Cerebellar nuclear complex (tissue), 1 donor: ENCODE measurements at places on chromosomes 2 and 18.

DNA sequence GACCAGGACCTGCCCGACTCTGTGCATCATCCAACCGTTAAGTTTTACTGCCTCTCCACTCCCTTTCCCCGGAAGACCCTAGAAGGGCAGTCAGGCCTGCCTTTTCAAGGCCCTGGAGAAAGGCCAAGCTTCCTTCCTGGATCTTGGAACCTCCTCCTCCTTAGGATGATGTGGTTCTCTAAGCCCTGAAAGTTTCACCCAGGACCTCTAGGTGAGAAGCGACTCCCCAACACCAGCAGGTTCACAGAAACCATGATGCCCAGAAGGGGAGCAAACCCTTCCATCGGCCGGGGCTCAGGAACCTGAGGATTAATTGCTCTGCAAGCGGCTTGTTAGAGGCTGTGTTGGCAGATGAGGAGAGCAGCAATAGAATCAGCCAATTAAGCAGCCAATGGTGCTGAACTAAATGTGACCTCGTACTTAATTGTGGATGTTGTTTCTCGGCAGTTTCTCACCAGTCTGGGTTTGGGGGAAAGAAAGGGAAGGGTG lies 94.2 kb upstream of the FZD7 start:
- DNase-seq = no peak

GRCh38 chr2:160869411-160869810 lies 290.8 kb upstream of the TANK start:
- DNase-seq = no peak

DNA sequence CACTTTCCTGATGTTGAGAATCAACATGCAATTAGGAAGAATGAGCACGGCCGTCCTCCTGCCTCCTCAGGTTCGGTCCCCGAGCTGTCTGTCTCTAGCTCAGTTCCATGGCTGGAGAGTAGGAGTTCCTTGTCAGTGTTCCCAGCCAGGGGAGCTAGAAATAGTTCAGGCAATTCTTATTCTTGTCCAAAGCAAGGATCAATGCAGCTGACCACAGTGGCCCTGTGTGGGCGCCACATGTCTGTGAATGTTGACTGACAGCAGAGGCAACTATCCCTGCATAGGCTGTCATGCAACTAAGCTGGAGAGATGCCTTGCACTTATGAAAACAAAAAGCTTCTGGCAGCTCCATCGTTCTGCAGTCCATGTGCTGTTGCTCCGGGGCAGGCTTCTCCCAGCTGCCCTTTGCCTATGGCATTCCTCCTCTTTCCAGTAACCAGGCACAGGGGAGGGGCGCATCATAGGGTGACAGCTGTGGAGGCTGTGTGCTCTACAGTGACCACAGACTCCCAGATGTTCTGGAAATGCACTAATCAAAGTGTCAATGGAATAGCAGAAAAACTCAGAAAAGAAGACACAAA lies 58.7 kb downstream of the PDCL3 start:
- no peak for DNase-seq

GRCh38 chr2:16665748-16666448 lies at the start of gene CYRIA:
Gene CYRIA (minus strand): TSS chr2:16665834. CDS start chr2:16588119, 77,715 bp downstream.
- DNase-seq = no peak

DNA sequence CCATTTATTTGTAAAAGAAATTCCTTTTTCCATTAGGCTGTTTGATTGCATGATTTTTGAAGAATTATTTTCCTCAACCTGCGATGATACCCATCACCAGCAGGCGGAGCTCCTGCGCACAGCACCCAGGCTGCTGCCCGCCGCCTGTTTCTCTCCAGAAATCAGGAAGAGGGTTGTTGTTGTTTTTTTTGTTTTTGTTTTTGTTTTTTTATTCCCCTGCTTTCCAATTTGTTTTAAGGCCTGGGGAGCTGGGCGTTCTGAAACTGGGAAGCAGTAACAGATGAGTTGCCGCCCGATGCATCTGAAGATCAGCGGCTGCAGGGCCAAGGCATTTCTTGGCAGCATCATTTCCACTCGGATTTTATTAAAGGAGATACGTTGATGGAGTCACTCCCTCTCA lies 132.1 kb downstream of the MBP start:
- DNase-seq = no peak

DNA sequence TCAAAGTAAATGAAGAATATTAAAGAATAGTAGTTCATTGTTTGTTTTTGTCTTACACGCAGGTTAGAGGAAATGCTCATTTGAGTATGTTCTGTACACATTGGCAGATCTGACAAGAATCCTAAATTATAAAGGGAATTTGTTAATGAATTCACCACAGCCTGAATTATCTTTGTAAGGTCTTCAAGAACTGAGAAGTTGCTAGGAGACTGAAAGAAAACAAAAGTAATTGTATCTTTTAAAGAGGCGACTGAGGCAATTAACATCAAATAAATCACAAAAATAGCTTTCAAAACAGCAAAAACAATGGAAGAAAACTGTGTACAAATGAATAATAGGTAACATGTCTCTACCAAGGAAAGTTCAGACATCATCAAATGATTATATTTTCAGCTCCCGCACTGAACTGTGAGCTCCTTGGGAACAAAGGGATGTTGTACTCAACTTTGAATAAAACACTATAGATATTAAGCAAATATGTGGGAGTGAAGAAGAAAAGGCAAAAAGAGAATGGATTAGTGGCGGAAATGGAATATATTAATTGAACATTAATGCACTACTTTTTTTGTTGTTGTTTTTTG lies 51.7 kb upstream of the ATIC start:
- no peak for DNase-seq

DNA sequence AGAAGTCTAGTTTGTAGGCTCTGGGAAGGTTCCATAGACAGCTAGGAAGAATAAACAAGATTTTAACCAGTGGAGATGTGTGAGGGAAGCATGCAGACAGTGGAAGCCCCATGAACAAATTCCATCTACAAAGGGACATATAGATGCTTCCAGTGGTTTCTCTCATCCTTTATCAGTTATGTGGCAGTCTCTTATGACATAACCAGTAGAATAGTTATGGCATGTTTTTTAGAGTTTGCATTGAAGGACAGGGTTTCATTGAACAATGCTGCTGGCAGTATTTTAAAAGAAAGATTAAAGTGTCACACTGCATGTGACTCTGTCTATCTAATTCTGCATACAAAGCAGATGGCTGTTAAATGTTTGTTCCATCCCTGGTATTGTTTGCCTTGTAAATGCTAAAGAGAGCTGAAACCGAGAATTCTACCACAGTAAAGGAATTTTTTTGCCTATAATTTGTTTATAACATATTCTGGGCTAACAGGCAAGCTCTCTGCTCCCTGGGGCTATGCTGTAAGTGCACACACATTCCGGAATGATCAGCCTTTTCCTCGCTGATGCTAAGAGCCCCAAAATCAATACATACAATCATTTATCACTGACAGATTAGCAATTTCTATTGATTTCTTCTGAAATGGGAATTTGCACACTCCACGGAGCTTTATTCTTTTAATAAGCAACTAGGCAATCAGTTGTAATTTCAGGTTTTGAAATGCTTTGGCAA lies 76.8 kb upstream of the PELI1 start:
- DNase-seq = peak; percentile 60

DNA sequence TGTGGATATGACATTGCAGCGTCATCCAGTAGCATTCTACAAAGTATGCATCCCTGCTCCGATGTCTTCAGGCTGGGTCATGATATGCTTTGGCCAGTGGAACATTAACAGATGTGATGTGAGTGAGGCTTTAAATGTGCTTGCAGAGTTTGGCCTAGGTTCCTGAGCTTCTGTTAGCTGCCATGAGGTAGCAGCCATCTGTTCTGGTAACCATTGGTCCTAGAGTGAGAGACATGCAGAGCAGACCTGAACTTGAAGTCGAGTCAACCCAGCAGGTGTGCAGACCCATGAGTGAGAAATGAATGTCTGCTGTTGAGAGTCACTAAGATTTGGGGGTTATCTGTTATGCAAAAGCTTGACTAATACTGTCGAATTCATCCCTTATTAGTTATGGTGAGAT lies 73.8 kb upstream of the NABP1 start:
- DNase-seq = no peak

DNA sequence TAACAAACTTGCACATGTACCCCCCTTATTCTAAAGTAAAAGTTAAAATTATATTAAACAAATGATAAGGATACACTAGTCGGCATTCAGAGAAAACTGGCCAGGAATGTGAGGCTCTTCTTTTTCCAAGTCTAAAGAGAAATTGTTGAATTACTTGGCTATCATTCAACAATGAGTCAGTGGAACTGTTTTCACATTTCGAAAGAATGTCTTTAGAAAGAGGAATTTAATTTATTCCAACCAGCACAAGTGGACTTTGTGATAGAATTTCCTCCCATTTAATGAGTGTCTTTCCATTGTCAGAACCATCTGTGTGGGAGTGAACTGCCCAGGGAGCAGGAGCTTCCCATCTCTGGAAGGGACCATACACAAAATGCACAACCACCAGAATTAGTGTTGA lies 792.2 kb downstream of the EPHA4 start:
- DNase-seq = no peak

- no peak for DNase-seq
Measured at GRCh38 chr18:61435064-61435652, 101.9 kb downstream of the CDH20 start.

DNA sequence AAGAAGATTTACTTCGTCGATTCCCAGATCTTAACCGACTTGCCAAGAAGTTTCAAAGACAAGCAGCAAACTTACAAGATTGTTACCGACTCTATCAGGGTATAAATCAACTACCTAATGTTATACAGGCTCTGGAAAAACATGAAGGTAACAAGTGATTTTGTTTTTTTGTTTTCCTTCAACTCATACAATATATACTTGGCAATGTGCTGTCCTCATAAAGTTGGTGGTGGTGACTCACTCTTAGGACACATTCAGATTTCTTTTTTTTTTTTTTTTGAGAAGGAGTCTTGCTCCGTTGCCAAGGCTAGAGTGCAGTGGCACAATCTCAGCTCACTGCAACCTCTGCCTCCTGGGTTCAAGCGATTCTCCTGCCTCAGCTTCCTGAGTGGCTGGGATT lies 26.8 kb downstream of the MSH2 start:
- DNase-seq = no peak

DNA sequence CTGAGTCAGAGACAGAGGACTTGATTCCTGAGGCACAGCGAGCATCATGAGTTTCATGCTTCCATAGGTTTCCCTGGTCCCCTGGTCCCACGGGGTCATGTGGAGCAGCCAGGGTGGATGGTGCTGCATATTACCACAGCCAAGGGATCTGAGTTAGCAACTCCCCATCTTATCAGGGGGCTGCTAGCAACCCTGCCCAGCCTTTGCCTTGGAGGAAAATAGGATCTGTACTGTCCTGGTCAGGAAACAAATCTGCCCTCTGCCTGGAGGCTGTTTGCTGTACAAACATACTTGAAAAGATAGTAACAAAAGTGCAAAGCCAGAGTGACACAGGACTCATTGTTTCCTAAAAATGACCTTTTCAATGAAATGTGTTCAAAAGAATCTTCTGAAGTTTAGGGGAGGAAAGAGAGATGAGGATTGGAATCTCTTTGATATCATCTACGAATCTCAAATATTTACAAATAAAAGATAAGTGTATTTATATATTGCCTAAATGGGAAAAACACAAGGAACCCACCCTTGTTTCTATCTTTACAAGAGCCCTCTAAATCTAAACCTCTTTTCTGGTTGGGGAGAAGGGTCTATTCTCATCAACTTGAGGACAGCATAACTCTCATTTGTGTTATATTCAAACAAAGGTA lies 194.8 kb downstream of the CD226 start:
- no peak for DNase-seq

- DNase-seq = no peak
Measured at GRCh38 chr2:217269701-217270484, 410.0 kb upstream of the TNP1 start.

DNA sequence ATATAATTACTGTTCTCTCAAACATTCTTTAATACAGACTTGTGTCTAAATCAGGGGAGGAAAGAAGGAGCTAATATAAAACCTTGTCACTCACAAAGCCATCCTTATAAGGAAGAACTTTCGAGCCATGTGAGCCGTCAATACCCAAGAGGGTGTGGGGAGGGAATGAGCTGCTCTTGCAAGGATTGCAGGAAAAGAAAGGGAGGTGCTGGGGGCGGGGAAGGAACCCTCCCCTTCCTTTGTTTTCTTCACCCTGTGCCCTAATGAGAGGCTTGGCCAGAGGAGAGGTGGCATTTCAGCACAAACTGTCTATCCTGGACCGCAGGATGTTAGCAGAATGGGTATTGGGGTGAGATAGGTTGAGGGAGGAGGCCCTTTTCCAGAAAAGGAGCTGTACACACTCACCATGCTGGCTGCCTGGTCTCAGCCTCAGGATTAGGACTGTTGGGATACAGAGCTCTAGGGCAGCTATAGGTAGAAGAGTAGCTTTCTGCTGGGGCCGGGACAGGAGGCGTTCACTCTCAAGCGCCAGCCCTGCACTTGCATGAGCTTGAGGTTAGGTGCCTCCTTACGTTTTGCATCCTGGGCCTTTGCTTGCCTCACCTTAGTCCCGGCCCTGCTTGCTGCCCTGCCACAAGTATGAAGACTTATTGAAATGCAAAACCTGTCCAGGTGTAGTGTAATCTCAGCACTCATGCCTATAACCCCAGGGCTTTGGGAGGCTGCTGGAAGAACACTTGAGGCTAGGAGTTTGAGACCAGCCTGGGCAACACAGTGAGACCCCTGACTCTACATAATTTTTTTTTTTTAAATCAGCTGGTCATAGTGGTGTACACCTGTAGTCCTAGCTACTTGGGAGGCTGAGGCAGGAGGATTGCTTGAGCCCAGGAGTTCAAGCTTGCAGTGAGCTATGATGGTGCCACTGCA lies 190.5 kb downstream of the LOXHD1 start:
- no peak for DNase-seq

GRCh38 chr2:146386096-146386495 lies 1458.7 kb upstream of the ACVR2A start:
- DNase-seq = no peak

DNA sequence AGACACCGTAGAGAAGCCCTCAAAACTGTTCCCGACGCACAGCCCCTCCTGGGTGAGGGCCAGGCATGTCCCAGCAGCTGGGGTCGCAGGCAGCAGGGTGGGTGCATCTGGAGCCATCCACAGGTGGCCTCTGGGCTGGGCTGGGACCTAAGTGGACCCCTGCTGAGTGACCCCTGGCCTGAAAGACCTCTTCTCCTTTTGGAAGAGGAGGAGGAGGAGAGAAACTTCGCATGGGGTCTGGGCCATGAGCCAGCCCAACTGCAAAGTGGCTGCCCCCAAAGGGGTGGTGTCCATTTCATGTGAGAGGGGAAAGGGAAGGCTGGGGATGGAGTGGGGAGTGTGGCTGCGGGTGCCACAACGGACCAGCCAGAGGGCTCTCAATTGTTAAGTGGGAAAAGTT lies 25.1 kb downstream of the ANO7 start:
- DNase-seq = no peak

GRCh38 chr2:159913900-159914299 lies 115.9 kb upstream of the CD302 start:
- no peak for DNase-seq

GRCh38 chr2:43925431-43925830 lies 70.4 kb downstream of the LRPPRC start:
- DNase-seq = no peak
